ENCODE measurements at places on chromosomes 3 and 15.

- no peak for DNase-seq
Measured at GRCh38 chr3:143331350-143331749, 211.8 kb downstream of the CHST2 start.

DNA sequence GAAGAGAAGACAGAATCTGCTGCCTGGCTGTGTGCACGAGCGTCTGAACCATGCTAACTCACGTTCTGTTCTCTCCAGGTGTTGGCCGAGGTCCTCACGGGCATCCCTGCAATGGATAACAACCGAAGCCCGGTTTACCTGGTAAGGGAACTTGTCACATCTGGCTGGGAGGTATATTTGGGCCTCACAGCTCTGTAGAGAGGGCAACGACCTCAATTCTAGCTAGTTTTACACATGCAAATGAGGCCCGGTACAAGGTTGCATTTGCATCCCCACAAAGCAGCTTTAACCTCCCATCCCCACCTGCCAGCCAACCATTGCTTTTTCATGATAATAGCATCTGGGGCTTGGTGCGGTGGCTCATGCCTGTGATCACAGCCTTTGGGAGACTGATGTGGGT, 22.0 kb upstream of the TATDN2 start:
- DNase-seq: no peak

- no peak for DNase-seq
Measured at GRCh38 chr3:13121553-13122001, 48.3 kb upstream of the IQSEC1 start.

- no peak for DNase-seq
Measured at GRCh38 chr3:67290438-67290837, 292.3 kb downstream of the KBTBD8 start.

DNA sequence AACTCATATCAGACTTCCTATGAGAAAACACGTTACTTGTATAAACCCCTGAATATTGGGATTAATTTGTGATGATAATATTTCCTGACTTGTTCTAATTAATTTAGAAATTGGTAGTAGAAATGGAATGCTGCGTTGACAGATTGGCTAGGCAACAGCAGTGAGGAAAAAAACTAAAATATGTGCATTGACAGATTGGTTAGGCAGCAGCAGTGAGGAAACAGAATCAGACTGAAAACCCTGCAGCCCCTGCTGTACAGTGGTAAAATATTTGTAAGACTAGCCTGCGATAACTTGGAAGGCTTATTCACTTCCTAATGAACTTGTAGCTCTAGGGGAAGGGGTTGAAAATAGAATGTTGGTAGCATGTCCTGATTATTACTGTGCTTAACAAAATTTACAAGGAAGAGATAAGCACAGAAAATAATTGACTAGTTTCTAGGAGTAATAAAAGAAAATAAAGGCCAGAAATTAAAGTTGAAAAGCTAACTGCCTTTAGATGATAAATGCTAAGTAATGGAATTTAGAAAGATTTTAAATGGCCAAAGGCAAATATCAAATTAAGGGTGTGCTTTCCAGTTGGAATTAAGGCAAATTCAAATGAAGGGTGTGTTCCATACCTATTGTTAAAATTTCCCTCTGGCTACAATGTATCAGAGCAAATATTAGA, 29.9 kb upstream of the IL16 start:
- DNase-seq: no peak

- DNase-seq: no peak
Measured at GRCh38 chr3:130414457-130414856, 69.0 kb downstream of the COL6A5 start.

GRCh38 chr3:177610686-177611633, 413.7 kb upstream of the TBL1XR1 start:
- no peak for DNase-seq

DNA sequence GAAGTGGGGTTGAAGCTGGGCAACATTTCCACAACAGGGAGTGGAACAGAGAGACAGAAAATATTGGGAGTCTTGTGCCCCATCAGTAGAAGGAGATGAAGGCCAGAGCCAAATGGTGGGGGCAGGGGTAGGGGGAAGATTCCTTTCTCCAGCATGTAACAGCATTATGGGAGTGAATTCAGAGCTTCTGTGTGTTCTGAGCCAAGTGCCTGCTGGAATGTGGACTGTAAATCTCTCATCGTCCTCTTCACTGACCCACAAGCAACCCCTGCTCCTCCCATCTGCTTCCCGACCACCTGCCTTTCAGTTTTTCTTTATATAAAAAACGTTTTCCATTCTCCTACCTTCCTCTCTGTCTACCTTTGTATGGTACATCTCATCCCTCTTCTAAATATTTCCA, 344.2 kb upstream of the TPRG1 start:
- no peak for DNase-seq

DNA sequence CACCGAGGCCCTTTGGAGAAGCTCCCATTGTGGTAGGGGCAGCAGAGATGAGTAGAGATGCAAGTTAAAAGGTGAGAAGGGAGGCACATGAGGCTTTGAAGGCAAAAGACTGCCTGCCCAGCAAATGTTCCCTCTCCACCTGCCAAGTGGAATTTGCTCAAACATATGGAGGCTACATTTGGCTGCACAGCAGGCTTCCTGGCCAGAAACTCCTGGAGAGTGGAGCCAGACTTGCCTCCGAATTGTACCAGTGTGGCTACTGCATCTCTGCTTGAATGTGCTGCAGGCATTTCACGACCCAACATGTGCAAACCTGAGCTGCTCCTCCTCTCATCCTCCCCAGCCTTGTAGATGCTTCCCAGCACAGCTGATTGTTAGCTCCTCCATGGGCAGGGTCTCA, 229.2 kb downstream of the ZNF621 start:
- DNase-seq: no peak

DNA sequence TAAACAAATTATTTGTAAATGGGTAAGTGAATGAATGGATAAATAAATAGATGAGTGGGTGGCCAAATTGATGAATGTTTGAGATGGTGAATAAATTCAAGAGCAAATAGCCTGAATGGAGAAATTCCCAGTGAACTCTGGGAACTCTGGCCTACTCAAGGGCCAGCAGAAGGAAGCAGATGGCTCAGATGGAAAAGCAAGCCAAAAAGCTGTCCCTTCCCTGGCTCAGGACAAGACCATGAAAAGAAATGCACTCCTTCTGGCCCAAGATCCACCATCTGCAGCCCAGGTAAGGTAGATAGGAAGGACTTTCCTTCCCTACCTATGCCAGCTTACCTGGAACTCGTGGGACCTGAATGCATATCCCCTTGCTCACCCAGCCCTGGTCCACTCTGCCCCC, 37.6 kb upstream of the CLDN18 start:
- no peak for DNase-seq

- no peak for DNase-seq
Measured at GRCh38 chr15:53434174-53434678, 325.2 kb downstream of the WDR72 start.
